ENCODE measurements at places on chromosomes 3 and 15.

- no peak for DNase-seq
Observed at GRCh38 chr3:174098746-174099145, 701.2 kb downstream of the NLGN1 start.

GRCh38 chr3:195583831-195584542 is at the start of gene APOD:
Gene APOD, minus strand, starts transcription at chr3:195583940. Its CDS starts 4,479 bp downstream, at chr3:195579461.
- no peak for DNase-seq

GRCh38 chr3:23489300-23490158 is 286.4 kb downstream of the UBE2E2 start:
- DNase-seq: no peak

DNA sequence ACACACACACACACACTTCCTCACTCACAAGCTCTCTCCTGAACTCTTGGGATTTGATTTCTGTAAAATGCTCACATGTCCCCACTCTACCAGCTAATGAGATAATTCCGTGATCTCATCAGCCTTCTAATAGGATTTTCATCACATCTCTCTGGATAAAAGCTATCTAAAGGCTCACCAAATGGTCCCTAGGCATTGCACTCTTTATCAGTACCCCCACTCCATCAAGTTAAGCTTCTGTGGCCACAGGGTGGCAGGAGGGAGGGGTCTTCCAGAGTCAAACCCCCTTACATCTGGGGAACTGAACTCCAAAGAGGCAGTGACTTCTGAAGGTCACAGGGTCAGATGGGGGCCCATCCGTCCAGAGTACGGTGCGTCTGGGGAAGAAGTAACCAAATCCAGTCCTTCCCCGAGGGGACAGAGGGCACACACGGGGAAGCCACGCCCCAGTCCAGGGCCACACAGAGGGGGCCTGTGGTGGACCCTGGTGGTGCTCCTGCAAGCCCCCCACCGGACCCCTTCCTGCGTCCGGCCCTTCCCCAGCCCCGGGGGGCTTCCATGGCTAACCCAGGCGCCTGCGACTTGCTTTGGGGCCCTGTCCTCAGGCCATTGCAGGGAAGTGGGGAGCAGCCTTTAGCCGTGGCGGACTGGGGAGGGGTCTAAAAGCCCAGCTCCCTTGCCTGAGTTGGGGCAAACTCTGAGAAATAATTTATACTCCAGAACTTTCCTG is 25.5 kb downstream of the CPN2 start:
- DNase-seq: no peak

GRCh38 chr15:54518156-54518882 is 540.1 kb downstream of the UNC13C start:
- DNase-seq: no peak

DNA sequence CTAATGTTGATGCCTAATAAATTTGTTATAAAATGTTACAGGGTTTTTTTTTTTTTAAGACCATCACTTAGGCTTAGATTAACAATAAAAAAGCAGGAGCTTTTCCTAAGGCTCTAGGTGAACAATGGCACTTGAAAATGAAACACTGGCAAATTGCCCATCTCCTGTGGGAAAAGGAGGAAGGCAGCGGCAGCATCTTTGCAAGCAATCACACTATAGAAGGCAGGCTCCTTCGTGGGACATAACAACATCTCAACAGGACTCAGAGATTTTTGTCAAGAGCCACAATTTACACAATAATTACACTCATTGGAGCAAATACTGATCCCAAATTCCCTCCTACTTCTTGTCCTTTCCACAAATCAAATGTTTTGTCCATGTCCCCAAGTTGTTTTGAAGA is 646.7 kb downstream of the ROBO2 start:
- DNase-seq: no peak

- no peak for DNase-seq
Observed at GRCh38 chr3:59782664-59783063, 732.8 kb upstream of the CFAP20DC start.

- DNase-seq: no peak
Observed at GRCh38 chr15:40762919-40763800, 708 bp upstream of the GCHFR start.

DNA sequence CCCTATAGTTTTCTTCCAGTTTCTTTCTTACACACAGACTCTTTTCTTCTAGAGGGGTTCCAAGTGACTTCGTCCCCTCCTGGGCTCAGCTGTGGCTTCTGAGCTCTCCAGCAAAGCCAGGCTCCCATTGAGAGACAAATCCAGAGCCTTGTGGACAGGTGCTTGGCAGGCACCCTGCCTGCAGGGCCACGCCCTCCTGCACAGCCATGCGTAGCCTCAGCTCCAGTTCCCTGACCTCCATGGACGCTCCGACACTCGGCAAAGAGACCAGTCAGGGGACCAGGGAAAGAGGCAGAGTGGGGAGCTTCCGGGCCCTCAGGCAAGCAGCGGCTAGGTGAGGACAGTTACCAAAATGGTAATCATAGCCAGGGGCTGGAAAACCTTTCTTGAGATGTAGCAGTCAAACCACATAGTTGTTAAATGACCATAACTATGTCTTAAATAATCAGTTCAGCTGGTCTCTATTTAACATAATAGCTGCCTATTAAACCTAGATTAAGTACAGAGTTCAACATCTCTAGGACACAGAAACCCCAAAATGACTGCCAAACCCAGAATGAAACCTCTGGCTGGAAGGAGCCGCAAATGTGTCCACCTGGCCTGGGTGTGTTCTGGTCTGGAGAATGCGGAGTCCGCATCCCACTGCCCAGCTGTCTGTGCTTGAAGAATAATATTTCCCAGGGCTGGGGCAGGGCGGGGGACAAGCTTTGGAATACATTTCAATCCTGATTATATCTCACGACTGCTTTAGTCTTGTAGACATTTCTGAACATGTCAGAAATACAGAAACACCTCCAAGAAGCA is 69.3 kb upstream of the RGMA start:
- DNase-seq: no peak

- no peak for DNase-seq
Observed at GRCh38 chr15:95259513-95259912, 1028.2 kb downstream of the MCTP2 start.

DNA sequence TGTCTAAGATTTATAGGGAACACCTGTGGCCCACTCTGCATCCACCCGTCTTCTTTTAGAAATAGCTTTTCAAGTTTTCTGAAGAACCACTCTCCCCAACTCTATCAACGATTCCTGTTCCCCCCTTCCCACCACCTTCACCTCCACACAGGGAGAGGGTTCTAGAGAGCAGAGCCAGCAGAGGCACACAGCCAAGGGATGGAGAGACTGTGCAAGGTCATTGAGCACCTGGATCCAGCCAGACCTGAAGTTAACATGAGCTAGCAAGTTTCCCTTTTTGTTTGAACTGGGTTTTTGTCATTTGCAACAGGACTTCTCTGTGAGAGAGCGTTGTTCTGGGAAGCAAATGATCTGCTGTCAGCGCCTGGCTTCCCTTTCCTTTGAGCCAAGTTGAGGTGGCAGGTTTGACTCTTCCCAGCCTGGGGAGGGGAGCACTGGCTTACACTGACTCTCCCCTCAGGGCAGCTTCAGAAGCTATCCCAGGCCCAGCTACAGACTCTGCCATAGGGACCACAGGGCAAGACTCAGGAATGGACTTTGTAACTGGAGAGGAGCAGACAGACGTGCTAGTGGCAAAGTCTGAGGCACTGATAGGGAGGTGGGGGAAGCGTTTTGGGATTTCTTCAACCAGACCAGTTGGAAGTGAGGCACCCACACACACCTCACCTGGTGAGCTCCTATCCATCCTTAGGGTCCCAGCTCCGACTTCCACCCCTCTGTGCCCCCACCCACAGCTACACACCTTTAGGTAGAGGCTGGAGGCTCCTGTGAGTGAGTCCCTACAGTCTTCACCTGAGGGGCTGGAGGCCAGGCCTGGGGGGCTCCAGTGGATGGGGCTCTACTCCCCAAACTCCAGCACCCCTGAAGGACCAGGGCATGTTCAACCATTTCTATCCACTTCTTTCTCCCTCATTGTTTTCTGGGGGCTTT is 19.4 kb upstream of the PLXNA1 start:
- DNase-seq: no peak

DNA sequence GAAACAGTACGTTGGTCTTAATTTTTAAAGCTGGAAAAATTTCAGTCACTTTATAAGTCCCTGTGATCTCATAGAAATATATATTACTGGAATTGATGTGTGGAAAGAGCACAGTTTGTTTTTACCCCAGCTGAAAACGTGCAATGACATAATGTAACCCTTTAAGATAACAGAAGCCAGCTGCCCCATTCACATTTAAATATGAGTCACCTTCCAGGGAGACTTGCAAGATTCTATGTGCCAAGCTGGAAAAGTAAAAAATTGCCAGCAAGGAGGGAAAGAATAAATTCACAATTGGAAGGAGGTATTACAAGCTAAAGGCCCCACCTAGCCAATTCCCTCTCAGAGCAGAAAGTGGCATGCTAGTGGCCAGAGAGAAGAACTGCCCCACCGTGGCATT is 50.2 kb downstream of the SAMMSON start:
- no peak for DNase-seq

GRCh38 chr15:67017311-67017710 is 48.1 kb upstream of the SMAD3 start:
- DNase-seq: no peak

DNA sequence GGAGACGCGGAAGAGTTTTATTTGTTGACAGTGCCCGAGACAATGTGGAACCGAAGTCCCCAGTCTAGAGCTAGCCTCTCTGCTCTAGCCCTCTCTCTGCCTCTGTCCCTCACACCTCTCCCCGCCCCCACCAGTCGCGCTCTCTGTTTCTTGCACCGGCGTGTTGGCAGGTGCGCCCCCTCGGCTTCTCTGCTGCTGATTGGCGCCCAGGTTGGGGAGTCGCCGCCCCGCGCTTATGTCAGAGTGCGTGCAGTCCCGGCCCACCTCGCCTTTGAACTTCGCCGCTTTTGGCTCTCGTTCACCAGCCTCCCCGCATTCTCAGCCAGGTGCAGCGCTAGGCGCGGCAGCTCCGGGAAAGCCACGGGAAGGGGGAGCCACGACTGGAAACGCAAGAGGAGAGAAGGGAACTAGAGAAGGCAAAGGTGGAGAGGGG is at the start of gene SOX14:
Gene SOX14, plus strand, starts transcription at position 315 of the 433 bp plus-strand sequence. CDS start 470 bp downstream, outside the sequence.
- DNase-seq: no peak

DNA sequence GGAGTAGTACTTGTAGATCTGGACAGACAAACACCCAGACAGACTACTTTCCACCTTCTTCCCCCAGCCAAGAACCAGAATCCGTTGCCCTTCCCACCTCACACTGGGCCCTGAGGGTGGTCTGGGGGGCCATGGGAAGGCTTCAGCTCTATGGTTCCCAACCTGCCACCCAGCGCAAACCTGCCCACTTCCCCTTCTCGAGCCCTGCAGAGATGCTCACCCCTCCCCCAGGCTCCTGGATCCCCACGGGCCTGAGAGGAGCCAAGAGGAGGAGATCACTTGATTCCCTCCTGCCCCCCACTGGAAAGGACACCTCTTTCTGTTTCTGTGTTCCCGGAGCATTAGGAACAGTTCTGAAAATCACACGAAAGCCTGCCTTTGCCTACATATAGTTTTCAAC is 8.7 kb downstream of the STRA6 start:
- DNase-seq: no peak

DNA sequence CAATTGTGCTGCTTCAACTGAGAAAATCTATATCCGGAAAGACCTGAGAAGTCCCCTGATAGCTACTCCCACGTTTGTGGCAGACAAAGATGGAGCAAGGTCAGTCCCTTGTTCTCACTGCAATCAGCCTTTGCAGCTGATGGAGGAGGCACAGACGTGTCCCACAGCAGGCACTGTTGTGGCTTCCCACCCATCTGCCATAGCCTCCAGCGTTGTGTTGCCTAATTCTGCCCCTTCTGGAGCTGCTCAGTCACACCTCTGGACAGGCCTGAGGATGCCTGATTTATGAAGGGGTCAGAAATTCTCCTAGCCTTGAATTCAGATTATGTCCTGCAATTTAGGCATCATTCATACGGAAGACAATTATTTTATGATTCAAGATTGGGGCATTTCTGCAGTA is 41.9 kb downstream of the MRPS25 start:
- DNase-seq: no peak

DNA sequence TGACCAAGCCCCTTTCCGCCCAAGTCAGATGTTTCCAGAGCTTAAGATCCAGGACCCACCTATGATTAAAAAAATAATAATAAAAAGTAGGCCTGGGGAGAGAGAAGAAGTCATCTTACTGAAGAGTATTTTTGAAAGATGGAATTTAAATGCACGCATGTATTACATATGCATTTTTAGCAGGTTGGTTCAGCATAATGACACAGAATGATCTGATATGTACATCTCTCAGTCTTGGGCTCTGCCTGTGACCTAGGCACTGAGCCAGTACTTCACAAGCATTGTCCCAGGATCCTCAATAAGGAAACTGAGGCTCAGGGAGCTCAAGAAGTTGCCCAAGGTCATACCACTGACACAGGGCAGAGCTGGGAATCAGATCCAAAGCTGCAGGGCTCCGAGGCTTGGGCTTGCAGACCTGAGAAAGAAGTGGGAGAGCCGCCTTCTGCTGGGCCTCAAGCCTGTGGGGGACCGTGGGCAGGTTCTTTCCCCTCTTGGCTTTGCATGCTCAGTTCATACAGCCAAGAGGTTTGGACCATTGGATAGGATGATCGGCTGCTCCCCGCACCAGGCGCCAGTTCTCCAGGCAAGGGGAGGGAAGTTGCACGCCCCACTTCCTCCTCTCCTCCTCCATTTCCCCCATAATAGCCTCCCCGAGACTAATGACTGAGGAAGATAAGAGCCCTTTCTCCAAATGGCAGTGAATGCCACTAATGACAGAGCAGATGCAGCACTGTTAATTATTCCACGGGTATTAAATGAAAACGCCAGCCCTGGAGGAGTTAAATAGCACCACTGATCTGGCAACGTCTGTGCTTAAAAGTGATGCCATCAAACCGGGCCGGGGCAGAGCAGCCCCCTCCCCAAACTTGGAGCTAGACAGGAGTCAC is 6.9 kb downstream of the SLC6A1 start:
- DNase-seq: no peak

- DNase-seq: no peak
Observed at GRCh38 chr3:134252766-134253165, 2.1 kb upstream of the RYK start.

GRCh38 chr15:46652266-46652665 is 1017.4 kb downstream of the SQOR start:
- DNase-seq: no peak

DNA sequence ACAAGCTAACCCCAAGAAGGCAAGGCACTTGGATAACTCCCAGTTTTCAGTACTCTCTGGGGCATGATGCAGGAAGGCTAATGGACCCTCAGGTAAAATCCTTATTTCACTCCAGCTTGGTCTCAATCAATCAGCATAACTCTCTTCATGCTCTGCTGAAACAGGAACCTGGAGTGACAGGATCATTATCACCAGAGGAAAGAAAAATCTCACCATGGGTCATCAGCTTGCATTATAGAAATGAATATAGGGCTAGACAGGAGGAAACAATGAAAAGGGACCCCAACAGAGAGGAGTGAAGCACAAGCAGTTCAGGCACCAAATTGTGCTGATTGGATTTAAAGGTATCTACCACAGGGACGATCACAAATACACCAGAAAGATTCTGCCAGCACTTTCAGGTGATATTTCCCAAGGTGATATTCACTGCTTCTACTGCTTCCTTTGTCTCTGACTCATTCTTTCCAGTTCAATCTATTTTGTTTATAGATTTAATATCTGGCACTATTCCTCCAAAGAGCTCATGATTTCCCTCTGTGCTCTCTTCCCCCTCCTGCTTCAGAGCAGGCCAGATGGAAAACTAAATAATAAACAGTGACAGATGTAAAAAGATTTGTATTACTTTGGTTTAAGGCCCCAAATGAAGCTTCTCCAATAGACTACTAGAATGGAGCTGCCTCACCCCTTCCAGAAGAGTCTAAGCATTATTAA is 22.9 kb upstream of the THUMPD3 start:
- DNase-seq: no peak
